ENCODE measurements at places on chromosomes 5 and 9. TPM values are rescaled to one million over a fixed set of nuclear protein-coding genes. Genes with fewer than 3 reads are reported as not detected.
A peak's percentile ranks its signal among the peaks of the same experiment; 100 is the strongest.

DNA sequence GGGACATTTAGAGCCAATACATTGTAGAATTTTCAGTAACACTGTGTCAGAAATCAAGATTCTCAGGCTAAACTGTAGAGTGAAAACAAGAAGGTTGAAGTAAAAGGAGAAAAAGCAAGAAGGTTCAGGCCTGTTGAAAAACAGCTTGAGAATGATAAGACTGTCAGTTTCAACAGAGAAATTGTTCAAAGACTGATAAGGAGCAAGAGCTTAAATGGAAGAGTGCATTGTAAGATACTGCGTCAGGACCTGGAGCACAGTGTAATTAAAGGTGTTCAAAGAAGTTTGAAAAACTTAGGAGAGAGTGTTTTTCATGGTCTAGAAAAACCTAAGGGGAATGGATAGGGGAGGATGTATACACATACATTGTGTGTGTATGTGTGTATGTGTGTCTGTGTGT, 408.3 kb downstream of the KDM4C start:
- DNase-seq: no peak

DNA sequence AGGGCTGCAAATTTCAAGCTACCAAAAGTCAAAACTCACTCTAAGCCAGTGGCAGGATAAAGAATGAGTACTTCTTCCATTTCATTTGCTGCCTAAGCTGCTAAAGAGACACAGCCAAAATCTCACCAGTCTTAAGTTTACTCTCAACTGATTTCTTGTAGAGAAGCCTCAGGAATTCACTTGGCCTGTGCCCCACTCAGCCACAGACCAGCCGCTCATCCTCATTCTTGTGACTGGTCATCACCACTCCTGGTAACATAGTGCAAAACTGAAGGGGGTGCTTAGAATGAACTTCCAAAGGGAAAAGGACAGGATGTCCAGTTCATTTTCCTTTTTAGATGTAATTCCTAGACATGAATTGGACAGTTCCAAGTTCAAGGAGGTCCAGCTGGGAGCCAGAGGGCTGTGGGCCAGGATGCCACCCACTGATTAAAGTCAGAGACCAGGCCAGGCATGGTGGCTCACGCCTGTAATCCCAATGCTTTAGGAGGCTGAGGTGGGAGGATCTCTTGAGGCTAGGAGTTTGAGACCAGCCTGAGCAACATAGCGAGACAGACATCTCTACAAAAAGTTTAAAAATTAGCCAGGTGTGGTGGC, 72.7 kb upstream of the RANBP3L start:
- DNase-seq: peak; percentile 52

DNA sequence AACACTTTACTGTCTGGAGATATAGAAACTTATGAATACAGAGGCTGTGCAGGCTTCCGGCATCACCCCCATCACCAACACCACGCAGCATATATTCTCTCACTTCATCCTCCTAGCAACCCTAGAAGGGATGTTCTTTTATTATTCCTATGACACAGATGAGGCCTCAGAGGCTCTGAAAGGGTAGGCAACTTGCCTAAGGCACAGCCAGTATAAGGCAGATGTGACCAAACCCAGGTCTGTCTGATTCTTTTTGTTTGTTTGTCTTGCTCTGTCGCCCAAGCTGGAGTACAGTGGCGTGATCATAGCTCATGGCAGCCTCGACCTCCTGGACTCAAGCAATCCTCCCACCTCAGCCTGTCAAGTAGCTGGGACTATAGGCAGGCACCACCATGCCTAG, 22.8 kb upstream of the CORO2A start:
- DNase-seq: no peak

- DNase-seq: no peak
These were observed 183.5 kb downstream of the CAVIN4 start for GRCh38 chr9:100761276-100761802.

GRCh38 chr9:37971691-37972090, 67.8 kb upstream of the SLC25A51 start:
- DNase-seq: no peak

DNA sequence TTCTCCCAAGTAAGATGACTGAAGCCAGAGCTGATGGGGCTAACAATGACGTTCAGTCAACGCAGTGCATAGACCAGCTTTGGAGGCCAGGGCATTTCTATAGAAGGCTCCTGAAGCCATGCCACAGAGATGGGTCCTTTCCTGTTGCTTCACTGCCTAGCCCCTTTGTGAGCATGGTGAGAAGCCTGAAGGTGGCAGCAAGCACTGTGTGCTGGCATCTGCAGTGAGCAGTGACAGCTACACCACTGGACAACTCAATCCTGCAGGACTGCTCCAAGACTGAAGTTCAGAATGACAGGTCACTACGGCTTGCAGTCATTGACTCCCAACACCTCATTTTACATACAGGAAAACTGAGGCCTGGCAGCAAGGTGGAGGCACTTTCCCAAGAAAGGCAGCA, 229.0 kb downstream of the TSSK1B start:
- peak; percentile 29 for DNase-seq

DNA sequence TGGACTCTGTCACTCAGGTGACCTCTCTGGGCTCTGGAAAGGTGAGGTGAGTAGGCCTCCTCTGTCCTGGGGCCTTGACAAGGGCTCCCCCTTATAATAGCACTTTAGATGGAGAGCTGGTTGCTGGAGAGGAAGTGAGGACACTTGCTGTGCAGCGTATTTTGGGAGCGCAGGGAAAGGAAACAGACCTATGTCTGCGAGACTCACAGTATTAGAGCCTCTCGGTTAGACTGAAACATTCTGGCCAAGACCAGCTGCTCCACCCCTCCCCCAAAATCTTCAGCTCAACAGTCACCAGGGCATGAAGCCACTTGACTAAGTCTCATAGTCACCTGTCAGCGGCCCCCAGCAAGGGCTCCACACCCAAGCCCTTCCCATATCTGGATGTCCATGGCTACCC, 213.6 kb downstream of the AGTPBP1 start:
- DNase-seq: no peak

- DNase-seq: no peak
These were observed 17.3 kb downstream of the SREK1 start for GRCh38 chr5:66161356-66161755.

GRCh38 chr9:32957358-32957757, 44.1 kb downstream of the APTX start:
- DNase-seq: no peak

DNA sequence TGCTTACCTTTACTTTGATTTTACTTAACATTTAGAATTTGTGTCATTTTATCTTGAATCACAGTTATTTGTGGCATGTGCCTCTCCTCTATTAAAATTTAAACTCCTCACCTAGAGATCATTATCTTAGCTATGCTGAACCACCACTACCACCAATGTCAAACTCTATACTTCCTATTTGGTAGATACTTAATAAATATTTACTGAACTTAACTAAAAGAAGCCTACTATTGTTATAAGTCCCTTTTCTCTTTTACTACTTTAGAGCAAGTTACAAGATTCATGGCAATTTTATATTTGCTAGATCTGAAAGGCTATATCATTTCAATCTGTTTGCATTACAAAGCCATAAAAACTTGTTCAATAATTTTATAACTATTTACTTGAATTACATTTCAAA, 273.3 kb upstream of the CCNH start:
- peak; percentile 22 for DNase-seq

DNA sequence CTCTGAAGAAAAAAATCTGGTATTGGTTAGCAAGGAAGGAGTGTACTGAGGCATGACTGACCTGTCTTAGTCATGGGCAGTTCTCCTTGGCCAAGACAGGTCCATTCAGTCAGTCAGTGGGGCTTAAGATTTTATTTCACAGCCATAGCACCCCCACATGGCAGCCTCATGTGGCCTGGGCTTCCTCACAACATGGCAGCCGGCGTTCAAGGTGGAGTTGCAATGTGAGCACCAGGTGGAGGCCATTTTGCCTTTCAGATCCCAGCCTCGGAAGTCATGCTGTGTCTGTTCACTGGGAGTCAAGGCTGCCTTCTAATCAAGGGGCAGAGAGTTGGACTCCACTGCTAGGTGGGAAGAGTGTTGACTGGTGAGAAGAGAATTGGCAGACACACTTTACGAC, 10.3 kb upstream of the CARD19 start:
- no peak for DNase-seq

DNA sequence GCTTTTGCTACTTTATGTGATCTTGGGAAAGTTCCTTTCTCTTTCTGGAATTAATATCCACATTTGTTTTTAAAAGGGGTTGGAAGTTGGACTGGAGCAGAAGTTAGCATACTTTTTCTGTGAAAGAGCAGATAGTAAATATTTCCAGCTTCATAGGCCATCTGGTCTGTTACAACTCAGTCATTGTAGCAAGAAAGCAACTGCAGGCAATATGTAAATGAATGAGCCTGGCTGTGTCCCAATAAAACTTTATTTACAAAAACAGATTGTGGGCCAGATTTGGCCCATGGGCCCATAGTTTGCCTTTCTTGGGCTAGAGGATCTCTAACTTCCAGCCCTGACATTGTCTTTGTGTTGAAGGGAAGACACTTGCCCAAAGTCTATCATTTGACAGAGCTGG, 104.4 kb downstream of the ACTL7B start:
- DNase-seq: no peak

DNA sequence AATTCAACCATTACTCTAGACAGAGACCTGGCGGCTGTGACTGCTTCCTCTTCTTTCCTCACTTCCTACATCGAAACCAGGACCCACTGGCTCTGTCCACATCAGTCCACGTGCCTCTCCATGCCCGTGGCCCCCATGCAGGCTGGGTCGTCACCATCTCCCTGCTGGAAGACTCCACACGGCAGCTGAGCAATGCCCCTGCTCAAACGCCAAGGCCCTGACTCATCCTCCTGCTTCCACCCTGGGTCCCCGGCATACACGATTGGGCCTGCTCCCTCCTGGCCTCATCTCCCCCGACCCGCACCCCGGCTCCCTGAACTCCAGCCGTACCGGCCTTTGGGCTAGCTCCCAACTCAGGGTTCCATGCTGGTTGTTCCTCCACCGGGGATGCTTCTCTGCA, 67.2 kb upstream of the IER5L start:
- no peak for DNase-seq

DNA sequence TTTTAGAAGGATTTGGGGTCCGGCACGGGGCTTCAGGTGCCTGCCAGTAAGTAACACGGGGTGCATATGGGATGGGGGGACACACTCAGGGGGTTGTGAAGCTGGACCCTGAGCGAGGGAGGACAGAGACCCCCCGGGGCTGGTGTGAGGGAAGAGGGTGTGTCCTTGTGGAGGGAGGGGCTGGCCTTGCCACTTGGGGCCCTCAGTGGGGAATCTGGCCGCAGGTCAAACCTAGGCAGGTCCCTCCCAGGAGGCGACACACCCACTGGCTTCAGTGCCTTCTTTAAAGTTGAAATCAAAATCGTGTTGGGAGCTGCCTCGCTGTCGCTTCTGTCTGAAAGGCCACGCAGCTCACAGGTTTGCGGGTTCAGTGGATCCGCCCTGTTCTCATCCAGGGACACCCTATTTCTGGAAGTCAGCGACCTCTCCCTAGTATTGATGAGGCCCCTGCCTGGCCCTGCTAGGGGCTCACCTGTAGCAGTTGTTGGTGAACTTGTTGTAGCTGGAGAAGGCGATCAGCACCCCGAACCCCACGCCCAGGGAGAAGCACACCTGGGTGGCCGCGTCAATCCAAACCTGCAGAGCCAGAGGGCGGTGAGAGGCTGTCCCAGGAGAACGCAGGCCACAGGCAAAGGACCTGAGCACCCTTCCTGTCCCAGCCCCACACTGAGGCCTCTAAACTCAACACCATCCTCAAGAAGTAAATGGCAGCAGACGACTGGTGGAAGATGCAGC, 29.4 kb downstream of the SLC6A3 start:
- DNase-seq: no peak

- DNase-seq: no peak
These were observed 139.1 kb upstream of the OTULINL start for GRCh38 chr5:14442536-14442935.

DNA sequence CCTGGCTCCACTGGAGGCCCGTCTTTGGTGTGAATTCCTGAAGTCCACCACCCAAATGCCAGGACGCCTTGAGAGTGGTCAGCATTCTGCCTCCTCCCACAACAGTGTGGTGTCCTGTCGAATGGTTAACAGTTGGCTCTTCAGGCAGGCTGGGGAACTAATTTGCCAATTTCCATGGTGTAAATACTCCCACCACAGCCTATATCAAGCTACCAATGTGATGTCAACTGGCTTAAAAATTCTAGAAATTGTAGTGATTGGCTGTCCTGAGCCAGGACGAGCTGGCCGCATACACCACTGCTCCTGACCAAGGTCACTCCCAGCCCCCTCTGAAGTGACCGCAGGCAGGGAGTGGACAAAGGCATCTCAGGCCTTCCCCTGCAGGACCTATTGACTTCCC, 11.1 kb downstream of the UNC5A start:
- DNase-seq: no peak

- no peak for DNase-seq
These were observed 240.2 kb downstream of the ARHGAP26 start for GRCh38 chr5:143010351-143010750.

GRCh38 chr5:3217114-3217513, 378.5 kb upstream of the IRX1 start:
- no peak for DNase-seq

GRCh38 chr5:8842971-8843551, 702.8 kb downstream of the SEMA5A start:
- peak; percentile 61 for DNase-seq

GRCh38 chr9:37926737-37927118, 22.8 kb upstream of the SLC25A51 start:
- no peak for DNase-seq

GRCh38 chr5:84303315-84303714, 81.4 kb downstream of the EDIL3 start:
- DNase-seq: peak; percentile 75

- DNase-seq: no peak
These were observed 128.1 kb downstream of the FBXO38 start for GRCh38 chr5:148511810-148512347.

GRCh38 chr5:135822286-135822685, 12.2 kb upstream of the SLC25A48 start:
- no peak for DNase-seq

DNA sequence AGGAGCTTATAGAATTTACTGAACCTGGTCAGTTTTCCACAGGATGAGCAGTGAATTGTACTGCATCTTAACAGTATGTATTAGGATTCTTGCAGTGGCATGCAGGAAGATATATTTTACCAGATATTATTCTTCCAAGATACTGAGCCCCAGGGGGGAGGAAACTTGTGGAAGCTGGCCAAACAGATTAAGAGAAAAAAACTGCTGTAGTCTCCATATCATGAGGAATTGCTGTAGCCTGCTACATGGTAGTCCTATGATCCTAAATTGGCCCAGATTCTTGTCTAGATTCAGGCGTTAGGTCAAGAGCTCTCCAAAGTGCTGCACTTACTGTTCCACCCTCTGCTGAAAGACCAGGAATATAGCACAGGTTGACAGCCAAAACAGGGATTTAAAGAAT, 275.5 kb upstream of the TAS2R1 start:
- DNase-seq: no peak

GRCh38 chr9:78879324-78880100, 582.6 kb downstream of the PSAT1 start:
- peak; percentile 29 for DNase-seq

FOXI1 gene
- not detected for total RNA-seq

TUSC1 gene
- total RNA-seq: 15.1 TPM

DTWD2 gene
- 24.4 TPM for total RNA-seq

SOHLH1 gene
- total RNA-seq: not detected

PCDHGB3 gene
- 1.2 TPM for total RNA-seq

PLCXD3 gene
- total RNA-seq: 5.0 TPM

RIGI gene
- 5.4 TPM for total RNA-seq

MACIR gene
- 22.2 TPM for total RNA-seq

GCNT4 gene
- under 0.01 TPM for total RNA-seq

ALDOB gene
- total RNA-seq: not detected

PCDHA11 gene
- total RNA-seq: not detected

CDX1 gene
- total RNA-seq: not detected

SPINK6 gene
- not detected for total RNA-seq

PRR7 gene
- total RNA-seq: 47.2 TPM

SNCAIP gene
- not detected for total RNA-seq

INSL4 gene
- not detected for total RNA-seq

CCDC192 gene
- total RNA-seq: not detected

C9orf50 gene
- total RNA-seq: not detected
